Pancreas (tissue), 10 donors: ENCODE measurements at places on chromosomes 1 and 21.

- no peak for DNase-seq
These were observed 6.7 kb upstream of the AHCYL1 start for GRCh38 chr1:109977657-109978378.

DNA sequence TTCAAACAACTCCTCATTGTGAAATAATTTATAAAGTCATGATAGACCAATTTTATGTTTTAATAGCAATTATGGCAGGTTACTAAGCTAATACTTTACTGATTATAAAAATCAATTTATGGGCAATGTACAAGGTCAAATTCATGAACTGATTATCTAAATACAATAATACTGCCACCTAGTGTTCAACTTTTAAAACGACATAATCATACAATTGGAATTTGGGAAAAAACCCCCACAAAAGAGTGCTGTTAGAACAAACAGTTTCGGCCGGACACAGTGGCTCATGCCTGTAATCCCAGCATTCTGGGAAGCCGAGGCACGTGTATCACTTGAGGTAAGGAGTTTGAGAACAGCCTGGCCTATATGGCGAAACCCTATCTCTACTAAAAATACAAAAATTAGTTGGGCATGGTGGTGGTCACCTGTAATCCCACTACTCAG, 14.0 kb downstream of the GTF2B start:
- DNase-seq = no peak

- no peak for DNase-seq
These were observed 29.6 kb downstream of the SLC19A1 start for GRCh38 chr21:45512626-45513002.

- DNase-seq = no peak
These were observed 135.4 kb upstream of the C8B start for GRCh38 chr1:57101209-57101608.

DNA sequence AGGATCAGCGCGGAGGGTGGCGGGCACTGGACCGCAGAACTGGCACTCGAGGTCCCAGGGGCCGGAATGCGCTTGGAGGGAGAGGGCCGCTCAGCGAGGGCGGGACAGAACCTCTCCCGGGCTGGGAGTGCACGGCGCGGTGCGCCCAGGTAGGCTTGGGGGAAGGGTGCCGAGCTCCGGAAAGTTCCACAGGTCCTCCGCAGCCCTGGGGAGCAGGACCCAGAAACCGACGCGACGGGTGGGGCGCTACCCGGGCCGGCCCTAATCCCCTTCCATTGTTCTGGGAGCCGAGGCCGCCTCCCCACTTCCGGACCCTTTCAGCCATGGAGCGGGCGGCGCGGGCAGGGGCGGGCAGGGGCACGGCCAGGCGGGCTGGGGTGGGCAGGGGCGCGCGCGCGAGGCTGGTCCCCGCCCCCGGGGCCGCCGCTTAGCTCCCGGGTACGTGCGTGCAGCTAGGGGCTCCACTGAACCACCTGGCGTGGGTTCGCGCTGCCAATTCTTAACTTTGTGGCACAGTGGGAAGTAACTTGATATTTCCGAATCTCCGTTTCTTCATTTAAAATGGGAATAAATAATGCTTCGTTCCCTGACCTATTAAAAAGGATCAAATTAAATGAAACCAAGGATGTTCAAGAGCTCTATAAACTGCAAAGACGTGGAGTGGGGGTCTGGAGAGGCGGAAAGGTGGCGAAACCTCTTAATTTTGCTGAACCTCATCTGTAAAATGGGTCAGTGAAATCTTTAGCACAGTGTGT, 20.7 kb downstream of the LGR6 start:
- no peak for DNase-seq

DNA sequence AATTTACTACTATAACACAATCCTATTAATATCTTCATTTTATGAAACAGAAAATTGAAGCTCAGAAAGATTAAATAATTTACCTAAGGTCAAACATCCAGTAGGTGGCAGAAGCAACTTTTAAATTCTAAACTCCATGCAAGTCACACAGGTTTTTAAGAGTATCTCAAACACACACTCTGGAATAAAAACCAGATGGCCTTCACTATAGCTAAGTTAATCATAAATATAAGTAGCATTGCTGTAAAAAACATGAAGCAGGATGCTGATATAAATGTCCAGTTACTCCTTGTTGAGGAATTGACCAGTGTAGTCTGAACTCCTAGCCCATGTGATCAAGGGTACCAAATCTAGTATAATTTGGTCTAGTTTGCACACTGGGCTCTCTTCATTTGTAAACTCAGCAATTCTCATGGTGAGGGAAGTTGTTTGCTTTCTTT, 9.4 kb upstream of the FMO3 start:
- no peak for DNase-seq

DNA sequence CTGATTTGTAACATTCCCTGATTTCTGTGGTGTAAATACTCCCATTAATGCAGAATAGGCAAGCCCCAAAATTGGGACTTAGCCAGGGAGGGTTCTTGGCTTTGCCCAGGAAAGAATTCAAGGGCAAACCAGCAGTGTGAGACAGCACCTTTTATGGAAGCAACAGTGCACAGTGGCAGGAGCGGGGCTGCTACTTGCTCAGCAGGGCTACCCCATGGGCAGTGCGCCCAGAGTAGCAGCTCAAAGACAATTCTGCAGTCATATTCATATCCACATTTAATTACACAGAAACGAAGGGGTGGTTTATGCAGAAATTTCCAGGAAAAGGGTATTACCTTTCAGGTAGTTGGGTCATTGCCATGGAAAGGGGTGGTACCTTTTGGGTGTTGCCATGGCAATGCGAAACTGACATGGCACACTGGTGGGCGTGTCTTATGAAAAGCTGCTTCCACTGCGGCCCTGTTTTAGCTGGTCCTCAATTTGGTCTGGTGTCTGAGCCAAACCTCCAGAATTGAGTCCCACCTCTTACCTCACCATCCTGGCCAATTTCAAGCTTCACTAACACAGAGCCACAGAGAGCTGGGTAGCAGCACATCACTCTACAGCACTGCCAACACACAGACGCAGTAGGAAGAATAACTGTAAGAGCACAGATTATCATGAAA, 35.9 kb downstream of the FHAD1 start:
- peak; percentile 55 for DNase-seq

DNA sequence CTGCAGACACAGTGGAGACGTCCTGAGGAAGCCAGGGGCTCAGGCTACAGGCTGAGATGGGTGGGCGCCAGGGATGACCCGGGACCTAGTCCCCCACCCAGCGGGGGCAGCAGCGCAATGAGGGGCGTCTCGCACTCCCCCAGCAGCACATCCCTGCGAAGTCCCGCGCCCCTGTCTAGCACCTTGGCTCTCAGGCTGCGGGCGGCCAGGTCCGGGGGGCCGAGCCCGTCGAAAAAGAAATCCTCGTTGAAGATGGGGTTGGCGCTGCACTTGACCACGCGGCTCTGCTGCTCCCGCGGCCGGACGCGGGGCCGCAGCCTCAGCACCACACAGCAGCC, 1.8 kb downstream of the C2CD4D start:
- DNase-seq = no peak

DNA sequence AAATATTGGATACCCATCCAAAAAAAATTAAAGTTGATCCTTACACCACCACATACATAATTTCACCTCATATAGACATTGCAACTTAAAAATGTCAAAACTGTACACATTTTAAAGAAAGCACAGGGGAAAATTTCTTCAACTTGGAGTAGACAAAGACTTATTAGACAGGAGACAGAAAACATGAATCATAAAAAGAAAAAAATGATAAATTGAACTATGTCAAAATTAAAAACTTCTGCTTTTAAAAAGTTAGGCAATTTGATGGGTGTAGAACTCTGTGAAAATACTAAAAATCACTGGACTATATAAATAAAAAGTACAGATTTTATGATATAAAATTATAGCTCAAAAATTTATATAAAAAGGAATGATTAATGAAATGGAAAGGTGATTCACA, 4.4 kb upstream of the OR10K1 start:
- no peak for DNase-seq
